ENCODE measurements at places on chromosomes 7 and 10.

DNA sequence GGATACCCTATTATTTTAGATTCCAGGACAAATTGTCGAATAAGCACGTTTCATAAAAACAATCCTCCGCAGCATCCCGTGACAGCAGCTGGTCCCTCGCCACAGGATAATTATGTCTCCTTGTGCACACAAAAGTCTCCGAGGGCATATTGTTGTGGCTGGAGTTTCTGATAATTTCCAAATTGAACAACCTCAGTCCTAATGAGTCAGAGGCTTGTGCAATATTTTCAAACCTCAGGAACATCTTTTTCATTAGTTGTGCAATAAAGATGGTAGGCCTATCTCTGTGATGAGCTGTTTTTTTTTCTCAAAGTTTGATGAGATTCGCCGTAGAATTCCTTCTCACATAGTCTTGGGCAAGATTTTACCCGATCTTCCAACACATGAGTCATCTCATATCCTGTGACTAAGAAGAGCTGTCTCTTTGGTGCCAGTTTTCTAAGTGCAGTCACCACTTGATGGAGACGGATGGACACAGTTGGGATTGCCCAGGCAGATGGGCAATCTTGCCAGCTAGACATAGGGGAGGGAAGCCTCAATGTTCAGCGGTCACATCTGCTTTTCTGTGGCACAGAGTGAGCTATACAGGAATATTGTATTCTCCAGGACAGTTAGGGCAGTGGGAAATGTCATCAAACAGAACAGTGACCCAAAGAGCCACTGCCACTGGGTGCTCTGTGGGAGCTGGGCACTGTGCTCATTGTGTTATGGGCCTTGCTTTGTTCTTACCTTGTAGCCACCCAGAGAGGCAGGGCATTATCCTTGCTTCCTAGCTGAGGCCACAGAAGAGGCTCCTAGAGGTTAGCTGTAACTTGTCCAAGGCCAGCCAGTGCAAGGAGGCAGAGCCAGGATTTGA lies 7.8 kb downstream of the HTRA1 start:
- peak; percentile 99 for DNase-seq

GRCh38 chr10:112160834-112161233 lies 22.7 kb downstream of the GPAM start:
- no peak for DNase-seq

DNA sequence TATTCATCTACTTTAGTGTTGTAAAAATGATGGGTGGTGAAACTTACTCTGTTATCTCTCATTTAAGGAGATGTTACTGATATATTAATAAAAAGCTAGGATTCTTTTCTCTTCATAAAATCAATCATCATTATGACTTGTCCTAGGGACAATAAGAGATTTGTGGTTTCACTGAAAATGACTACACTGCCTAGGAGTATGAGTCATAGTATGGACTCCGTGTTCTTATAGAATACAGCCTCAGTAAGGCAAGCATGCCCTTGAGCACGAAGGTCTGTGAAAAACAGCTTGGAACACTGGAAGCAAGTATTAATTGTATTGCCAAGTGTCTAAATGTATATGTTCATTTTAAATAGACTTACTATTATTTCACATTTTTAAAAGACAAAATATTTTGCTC lies 749.2 kb upstream of the PCDH15 start:
- peak; percentile 52 for DNase-seq

GRCh38 chr10:101140950-101141615 lies 10.0 kb downstream of the TLX1 start:
- DNase-seq = no peak

DNA sequence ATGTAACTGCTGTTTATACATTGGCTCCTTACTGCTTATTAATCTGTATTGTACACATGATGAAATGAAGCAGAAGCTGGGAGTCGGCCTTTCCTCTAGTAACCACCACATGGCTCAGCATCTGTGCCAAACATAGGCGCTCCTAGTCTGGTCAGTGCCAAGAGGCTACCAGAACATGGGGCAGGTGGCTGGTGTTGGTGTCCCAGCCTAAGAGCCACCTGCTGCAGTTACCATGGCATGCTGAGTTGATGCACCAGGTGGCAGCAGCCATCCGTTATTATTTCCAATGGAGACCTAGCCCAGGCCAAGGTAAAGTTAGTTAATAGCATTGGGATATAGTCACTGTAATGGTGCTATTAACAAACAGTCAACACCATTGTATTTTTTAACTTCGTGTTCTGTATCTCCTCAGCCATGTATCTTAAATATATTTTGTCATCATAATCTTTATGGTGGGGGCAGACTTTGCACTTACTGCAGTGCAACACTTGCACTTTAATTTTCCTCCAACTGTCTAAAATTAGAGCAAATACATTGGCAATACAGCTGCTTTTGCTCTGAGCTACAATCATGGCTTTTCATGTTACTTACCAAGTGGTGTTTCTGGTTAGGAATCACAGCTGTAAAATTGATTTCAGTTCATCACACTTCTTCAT lies 33.1 kb downstream of the HBP1 start:
- DNase-seq = peak; percentile 18

DNA sequence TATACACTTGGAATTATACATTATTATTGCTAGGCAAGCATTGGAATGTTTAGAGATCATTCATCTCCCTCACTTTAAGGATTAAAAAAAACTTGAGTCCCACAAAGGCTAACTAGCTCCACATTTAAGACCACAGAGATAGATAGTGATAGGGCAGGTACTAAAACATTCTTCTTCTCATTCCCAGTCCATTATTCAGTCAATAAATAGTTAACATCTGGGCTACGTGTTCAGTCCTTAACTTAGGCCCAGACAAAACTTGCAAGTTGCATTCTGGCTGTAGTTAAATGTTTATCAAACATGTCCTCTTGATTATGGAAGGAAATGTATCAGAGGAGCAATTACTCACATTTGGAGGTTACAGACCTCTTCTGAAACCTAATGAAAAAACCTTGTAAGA lies 2.4 kb downstream of the GNG11 start:
- no peak for DNase-seq

- DNase-seq = no peak
Measured at GRCh38 chr10:68759967-68760366, 38.9 kb downstream of the CCAR1 start.

DNA sequence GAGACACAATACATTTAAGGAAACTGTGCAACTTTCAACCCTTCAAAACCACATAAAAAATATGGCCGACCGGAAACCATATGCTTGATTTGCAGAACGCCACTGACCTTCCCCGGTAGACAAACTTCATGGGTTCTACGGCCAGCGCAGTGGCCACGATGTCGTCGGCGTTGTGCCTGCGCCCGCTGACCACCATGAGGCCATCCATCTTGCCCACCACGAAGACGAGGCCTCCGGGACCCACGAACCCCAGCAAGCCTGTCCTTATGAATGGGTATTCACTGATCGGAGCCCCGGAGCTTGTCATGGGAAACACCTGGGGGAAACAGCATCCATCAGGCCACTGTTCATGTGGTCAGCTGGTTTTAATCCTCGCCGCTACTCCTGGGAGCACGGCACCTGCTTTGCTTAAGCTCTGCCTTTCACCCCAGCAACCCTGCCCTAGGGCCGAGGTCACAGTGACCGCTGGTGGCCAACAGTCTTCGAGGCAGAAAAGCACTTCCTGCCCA lies 229.1 kb downstream of the ZMYND11 start:
- DNase-seq = no peak

- no peak for DNase-seq
Measured at GRCh38 chr7:148222721-148223120, 367.8 kb upstream of the C7orf33 start.

Measured in fibroblast of skin of back (primary cell).